ENCODE measurements at places on chromosomes 13 and 19.

DNA sequence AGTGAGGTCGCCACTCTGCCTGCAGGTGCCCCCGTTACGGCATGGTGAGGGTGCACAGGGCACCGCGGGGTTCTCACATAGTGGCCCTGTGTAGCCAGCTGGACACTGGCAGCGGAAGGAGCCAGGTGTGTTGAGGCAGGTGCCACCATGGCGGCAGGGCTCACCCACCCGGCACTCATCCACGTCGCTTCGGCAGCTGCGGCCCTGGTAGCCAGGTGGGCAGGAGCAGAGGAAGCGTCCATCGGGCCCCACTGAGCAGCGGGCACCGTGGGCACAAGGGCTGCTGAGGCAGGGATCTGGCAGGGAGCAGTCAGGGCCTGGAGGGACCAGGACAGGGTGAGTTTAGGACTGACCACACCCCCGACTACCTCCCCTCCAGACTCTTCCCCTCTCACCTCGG lies 8.8 kb downstream of the NOTCH3 start:
- no peak for DNase-seq

- DNase-seq: peak; percentile 74
Observed at GRCh38 chr19:39131255-39131755, 5.7 kb downstream of the PAK4 start.

- DNase-seq: no peak
Observed at GRCh38 chr19:11261431-11261970, 823 bp downstream of the DOCK6 start.

DNA sequence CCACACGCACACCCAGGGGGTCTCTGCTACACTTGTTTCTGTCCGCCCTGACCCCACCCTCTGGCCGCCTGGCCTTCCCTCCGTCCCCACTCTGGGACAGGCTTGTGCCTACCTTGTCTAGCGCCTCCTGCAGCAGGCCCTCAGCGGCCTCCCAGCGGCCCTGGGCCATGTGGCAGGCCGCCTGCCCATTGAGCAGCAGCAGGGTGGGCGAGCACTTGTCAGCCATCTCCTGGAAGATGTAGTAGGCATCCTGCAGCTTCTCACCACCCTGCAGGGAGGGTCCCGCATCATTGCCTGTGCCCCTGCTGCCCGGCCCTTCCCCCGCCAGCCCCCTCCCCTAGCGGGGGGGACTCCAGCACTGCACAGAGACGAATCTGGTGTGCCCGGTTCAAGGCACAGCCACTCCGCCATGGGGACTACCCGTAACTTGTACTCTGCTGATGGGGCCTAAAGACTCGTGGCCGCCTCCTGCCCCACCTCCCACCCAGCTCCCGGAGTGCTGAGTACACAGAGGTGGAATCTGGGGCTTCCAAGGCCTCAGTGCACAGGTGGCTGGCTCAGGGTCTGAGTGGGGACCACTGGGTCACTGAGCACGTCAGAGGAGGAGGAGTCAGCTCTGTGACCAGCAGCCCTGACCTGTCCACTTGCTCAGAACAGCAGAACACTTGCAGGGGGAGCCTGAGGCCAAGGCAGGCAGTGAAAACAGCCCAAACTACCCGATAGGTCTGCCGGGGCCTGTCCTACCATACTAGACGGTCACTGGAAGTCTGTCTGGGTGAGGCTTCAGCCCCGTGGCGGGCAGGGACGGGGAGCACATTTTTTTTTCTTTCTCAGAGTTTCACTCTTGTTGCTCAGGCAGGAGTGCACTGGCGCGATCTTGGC lies 7.4 kb upstream of the CERS1 start:
- DNase-seq: no peak

DNA sequence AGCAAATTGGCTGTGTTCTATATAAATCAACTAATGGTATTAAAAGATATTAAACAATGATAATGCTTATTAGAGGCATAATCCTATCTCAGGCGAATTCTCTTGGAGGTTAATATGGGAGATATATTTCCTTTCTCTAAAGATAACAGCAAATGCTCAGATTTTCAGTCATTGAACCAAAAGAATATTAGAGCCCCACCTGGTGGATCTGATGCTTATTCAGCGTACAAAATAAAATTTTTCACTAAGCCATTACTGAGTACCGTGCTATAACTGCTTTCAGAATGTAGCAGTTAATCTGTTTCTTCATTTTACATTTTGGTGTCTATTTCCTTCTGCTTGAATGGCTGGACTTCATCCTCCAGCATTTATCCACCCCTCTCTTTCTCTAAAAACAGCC lies 143.3 kb upstream of the IPO5 start:
- peak; percentile 11 for DNase-seq

DNA sequence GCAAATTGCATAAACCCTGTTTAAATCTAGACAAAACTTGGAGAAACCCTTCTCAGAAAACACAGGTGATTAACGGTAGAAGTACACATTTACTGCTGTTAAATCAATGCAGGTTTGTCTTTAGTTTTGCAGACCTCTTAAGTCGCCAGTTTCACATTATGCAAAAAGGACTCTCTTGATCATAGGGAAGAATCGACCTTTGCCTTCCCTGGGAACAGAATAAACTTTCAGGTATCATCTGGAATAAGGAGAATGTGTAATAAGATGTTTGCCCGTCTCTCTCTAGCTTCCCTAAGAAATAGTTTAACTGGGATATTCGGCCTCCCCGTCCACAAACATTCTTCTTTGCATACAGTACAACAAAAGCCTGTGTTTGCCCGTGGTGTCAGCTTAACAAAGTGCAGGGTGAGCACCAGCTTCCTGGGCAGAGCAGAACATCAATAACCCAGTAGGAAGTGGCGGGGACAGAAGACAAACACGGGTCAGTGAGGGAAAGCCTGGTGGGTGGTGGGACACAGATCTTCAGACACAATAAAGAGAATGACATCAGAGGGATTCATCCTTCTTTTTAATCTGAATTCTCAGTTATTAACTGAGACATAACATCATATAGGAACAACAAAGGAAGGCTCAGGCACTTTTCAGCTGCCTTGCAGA lies 1077.7 kb upstream of the SLC10A2 start:
- DNase-seq: no peak

DNA sequence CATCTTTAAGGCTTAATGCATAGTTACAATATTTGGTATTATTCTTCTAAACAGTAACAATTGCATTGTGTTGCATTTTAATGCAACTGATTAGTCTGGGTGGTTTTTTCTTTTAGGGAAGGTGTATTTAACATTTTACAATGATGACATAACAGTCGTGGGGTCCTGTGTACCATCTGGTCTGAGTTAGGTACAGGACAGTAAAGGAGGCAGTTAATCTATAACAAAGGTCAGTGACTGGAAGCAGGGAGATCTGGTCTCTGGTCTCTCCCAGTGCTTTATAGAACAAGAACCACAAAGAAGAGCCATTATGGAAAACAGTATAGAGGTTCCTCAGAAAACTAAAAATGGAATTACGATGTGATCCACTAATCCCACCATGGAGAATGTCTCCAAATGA lies 2.7 kb upstream of the OR7G2 start:
- no peak for DNase-seq

DNA sequence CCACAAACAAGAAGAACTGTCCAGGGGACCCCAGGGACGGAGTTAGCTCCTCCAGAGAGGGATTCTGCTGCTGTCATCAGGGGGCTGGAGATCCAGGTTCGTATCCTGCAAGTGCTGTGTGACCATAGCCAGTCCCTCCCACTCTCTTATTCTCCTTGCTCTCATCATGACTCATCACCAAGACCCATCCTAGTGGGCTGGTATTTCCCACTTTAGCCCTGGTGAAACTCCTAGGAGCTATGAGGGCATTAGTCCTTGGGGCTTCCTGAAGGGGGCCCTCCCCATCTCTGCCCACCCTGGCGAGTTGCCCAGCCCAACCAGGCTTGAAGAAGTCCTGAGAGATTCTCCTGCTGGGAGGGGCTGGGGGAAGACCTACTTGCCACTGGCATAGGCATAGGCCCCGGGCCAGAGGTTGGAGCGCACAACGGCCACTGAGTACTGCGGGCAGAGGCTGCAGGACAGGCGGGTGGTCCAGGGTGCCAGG lies 7.5 kb upstream of the DMWD start:
- no peak for DNase-seq

GRCh38 chr19:54462655-54463530 lies 685 bp downstream of the LENG9 start:
- peak; percentile 35 for DNase-seq

DNA sequence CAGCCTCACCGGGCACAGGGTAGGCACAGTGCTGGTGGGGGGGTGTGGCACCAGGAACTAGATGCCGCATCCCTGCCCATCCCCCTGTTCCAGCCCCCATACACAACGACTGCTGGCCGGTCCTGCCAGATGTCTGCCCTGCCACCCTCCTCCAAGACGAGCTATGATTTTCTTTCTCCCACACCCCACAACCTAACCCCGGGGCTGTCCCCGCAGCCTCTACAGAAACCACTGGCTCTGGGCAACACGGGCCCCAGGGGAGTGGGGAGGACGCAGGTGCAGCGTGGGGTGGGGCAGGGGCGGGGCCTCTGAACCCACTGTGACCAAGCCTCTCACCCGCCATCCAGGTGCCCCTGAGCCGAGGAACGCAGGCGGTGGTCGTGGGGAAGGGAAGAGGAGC lies 15.5 kb downstream of the PGLS start:
- DNase-seq: no peak

DNA sequence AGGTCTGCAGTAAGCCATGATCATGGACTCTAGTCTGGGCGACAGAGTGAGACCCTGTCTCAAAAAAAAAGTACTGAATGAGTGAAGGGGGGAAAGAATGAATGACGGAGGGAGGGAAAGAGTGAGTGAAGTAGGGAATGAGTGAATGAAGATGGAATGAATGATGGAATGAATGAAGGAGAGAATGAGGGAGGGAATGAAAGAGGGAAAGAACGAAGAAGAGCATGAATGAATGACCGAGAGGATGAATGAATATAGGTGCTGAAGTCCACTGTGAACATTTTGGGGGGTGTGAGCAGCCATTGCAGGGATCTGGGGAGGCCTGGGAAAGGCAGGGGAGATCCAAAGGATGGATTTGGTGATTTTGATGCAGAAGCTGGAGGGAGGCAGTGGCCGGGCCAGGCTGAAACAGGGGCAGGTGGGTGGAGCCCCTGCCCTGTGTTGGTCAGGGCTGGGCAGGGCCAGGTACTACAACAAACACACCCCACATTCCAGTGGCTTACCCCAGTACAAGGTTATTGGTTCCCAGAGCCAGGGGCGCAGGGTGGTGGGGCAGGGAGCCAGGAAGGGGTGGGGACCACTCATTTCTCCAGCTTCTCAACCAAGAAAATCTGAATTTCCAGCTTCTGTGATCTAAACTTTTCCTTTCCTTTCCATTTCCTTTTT lies 14.3 kb downstream of the SLC27A1 start:
- DNase-seq: no peak

DNA sequence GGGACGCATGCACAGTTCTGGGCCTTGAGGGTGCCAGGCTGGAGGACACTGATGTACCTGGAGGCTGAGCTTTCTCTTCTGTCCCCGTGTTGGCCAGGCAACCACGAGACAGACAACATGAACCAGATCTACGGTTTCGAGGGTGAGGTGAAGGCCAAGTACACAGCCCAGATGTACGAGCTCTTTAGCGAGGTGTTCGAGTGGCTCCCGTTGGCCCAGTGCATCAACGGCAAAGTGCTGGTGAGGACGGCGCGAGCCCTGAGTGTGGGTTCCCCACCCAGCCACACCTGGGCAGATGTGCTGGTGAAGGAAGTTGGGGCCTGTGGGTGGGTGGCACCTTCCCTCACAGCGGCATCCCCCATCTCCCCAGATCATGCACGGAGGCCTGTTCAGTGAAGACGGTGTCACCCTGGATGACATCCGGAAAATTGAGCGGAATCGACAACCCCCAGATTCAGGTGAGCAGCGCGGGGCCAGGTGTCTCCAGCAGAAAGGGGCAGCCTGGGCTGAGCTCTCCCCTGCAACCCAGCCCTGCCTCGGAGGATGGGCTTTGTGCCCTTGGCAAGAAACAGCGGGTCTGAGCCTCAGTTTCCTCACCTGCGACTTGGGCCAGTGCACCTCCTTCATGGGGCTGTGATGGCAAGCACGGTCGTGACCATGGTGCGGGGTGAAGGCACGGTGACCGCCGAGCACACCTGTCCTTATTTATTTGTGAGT lies 26.2 kb downstream of the CCDC8 start:
- no peak for DNase-seq

DNA sequence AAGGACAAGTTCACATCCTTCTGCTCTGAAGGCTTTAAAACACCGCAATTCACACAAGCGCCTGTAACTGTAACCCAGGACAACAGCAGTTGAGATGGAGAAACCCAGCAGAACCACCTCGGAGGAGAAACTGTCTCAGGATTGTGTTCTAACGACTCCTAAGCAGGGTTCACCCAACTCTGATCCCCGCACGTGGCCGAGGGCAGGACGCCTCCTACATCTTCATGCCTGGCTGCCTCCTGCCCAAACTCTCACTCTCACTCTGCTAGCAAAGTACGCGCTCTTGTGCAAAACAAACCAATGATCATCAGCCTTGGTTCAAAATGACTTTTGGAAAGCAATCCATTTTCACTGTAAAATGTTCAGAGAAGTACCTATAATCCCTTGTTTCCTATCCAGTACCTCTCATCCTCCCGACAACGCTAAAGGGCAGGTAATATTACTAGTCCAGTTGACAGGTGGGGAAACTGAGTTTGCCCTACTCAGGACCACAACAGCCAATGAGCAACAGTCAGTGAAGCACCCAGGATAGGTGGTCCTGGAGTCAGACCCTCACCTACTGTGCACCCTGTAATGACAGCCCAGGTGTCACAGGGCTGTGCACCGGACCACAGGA lies 25.6 kb downstream of the EPS15L1 start:
- DNase-seq: no peak

- DNase-seq: no peak
Observed at GRCh38 chr13:114146173-114146572, 13.8 kb upstream of the RASA3 start.

DNA sequence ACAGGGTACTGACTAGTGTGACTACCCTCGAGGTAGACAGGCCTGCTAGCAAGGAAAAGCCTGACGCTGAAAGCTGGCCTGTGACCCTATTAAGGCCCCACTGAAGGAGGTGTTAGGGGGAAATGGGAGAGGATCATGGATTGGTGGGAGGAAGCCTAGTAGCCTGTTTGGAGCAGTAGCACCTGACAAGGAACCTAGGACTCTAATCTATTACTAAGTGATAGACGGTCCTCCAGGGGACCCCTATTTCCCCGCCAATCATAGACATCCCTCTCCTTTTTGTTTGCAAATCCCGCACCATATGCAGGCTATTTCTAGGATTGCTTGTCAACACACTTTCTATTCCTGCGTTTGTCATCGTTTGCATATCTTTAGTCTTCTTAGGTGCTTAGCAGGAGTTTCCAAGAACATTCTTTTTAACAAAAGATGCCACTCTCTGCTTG lies 1338.8 kb upstream of the MIR17HG start:
- no peak for DNase-seq

- no peak for DNase-seq
Observed at GRCh38 chr19:16888629-16889365, at the start of gene F2RL3. Gene F2RL3 (plus strand): TSS chr19:16888999. CDS start chr19:16889190, 191 bp downstream.

DNA sequence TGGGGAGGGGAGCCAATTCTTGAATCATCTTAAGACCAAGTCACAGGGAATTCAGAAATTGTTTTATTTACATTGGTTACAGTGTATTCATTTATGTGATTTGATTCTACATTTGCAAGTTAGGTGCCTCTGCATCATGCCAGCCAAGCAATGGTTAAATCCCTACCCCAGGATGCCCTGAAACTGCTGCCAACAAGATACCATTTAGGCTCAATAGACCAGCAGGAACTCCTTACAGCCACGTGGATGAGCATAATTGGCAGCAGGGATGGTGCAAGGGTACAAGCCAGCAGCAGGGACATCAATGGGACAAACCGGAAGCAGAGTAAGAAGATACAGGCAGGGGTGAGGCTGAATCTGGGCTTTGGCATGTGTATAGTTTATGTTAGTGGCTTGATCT lies 72.4 kb upstream of the NBEA start:
- no peak for DNase-seq

Measured in NCI-H2171 (cell line).